Hippocampal formation (tissue), 2 donors: ENCODE measurements at places on chromosomes 3 and 15.

GRCh38 chr3:23952646-23953045, 7.6 kb downstream of the NR1D2 start:
- no peak for DNase-seq

DNA sequence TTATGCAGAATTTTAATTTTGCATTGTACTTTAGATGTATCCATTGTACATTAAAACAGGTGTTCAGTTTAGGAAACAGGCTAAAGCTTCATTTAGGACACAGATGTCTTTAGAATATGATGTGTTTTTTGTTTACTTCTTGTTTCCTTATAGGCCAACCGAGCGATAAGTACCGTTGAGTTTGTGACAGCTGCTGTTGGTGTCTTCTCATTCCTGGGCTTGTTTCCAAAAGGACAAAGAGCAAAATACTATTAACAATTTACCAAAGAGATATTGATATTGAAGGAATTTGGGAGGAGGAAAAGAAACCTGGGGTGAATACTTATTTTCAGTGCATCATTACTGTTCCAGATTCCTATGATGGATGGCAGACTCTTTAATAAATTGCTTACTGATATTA, 29.4 kb downstream of the PLAAT1 start:
- no peak for DNase-seq

DNA sequence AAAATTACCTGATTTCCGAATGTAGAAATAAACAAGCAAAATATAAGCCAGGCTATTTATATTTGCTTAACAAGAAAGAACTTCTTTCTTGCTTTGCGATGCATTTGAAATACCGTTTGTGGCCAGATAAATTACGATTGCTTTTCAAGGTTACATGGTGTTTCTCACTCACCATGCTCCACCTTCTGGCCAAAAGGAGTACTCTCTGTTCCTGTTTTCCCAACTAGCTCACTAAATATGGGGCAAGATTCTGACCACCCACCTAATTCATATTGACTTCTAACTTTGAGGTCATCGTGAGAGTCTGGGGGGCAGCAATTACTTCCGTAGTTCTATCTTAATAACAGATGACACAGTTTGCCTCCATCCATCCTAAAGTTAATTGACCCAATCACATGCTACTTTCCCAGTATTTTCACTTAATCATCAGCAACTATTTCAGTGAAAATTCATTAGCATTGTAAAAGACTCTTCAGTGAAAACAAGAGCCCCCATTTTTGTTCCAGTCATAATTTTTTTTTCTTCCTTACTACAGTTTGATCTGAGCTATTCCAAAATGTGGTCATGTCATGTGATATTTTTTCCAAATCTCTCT, 25.9 kb downstream of the ACP3 start:
- peak; percentile 80 for DNase-seq

- DNase-seq = no peak
Observed at GRCh38 chr15:60529332-60529731, 50.4 kb upstream of the ICE2 start.

GRCh38 chr3:183317271-183317670, 64.2 kb downstream of the B3GNT5 start:
- DNase-seq = no peak

GRCh38 chr3:123353850-123354233, 95.0 kb downstream of the ADCY5 start:
- no peak for DNase-seq

DNA sequence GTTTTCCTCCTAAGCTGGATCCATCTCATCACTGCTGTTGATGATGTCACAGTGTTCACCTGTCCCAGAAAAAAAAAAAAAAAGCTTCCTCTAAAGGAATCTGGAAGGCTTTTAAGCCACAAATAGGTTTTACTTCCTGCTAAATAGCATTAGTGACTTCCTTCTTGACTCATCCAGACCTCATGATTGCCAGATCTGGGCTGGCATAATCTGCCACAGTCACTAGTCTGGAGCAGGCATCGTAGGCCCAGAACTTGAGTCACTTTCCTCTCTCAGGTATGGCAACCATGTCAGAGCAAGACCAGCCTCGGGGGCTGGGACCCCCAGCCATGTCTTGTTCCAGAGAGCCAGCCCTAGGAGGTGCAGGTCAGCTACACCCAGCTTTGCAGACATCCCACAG, 266.5 kb upstream of the CADM2 start:
- no peak for DNase-seq

- DNase-seq = no peak
Observed at GRCh38 chr3:198090795-198091332, 130.8 kb downstream of the LMLN start.

DNA sequence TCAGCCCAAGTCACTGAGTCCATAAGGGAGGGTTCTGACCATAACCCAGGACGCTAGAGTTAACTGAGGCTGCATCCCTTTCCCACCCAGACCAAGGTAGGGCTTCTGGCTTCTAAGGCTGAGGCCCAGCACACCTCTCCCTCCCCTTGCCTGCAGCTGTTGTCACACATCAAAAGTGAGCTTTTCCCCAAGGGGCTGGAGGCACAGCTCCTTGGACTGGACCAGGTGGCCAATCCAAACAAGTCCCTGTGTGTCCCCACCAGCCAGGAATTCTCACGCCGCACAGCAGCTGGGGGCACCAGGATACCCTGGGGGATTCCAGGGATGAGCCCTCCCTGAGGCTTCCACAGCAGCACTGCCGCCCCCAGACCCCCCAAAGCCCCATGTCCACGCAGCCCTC, 22.3 kb upstream of the ISLR2 start:
- no peak for DNase-seq

DNA sequence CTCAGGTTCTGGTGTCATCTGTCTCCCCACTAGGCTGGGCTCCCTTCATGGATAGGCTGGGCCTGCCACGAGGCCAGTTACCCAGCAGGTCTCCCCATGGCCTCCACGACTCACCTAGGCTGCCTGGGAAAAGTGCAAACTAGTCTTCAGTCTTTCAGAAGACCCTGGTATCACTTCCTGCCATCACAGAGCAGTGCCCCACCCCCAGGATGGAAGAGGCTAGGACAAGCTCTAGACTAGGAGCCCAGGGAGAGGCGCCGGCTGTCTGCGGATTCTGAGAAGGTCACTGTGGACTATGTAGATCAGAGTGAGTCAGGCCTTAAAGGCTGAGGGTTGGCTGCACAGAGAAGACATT, 63.7 kb downstream of the CORO2B start:
- no peak for DNase-seq

DNA sequence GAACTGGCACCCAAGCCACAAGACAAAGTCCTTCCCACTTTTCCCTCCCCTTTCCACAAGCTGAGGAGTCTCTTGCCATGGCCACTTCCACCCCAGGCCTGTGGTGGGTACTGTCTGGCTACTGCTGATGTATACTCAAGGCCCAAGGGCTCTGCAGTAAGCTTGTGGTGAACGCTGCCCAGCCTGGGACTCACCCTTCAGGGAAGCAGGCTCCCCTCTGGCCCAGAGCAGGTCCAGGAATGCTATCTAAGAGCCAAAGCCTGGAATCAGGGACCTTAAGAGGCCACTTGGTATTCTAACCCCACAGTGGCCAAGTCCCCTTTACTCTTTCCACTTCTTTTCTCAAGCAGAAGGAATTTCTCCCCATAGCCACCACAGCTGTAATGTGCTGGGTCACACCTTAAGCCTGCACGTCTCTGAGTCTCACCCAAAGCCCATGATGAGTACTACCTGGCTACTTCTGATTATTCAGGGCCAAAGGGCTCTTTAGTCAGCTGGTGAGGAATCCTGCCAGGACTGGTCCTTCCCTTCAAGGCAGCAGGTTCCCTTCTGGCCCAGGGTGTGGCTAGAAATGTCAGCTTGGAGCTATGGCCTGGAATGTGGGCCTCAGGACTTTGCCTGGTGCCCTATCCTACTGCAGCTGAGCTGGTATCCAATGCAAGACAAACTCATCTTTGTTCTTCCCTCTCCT, 4.0 kb downstream of the PATL2 start:
- DNase-seq = no peak
